NCI-H2081 (cell line): ENCODE measurements at places on chromosomes 11 and 22.
A peak's percentile ranks its signal among the peaks of the same experiment; 100 is the strongest.

- DNase-seq = peak; percentile 91
These were observed 686 bp downstream of the LMF2 start for GRCh38 chr22:50506611-50507420.

DNA sequence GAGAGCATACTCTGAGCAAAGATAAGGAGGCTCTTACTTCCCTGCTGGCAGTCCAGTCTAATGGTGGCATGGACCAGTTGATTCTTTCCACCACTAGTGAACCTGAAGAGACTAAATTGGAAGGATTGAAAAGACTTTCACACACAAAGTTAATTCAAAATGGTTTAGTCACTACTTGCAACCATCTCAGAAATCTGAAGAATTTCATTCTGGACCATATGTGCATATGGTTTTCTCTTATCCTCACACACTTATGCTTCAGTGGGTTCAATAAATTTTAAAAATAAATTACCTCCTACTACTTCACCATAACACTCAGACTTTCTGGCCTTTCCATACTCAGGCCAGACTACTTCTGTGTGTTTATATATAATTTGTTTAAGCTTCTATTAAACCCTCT lies 44.7 kb downstream of the CADM1 start:
- DNase-seq = no peak

GRCh38 chr11:130420478-130421198 lies 7.8 kb downstream of the ADAMTS8 start:
- DNase-seq = no peak

- DNase-seq = no peak
These were observed 269.3 kb upstream of the MPPED2 start for GRCh38 chr11:30855383-30856006.

DNA sequence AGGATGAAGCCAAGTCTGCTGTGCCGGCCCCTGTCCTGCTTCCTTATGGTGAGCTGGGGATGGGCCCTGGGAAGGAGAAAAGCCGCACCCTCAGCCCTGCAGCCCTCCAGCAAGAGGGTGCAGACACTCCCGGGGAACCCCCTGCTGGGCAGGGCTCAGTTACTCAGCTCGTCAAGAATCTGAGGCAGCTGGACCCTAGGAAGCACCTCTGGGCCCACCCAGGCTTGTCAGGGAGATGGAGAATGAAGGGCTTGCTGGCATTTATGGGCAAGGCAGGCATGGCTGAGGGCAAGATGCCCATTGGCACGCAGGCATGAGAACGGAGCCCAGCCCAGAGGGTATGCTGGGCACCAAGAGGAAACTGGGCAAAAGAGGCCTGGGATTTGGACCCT lies 12.9 kb downstream of the RELT start:
- no peak for DNase-seq

DNA sequence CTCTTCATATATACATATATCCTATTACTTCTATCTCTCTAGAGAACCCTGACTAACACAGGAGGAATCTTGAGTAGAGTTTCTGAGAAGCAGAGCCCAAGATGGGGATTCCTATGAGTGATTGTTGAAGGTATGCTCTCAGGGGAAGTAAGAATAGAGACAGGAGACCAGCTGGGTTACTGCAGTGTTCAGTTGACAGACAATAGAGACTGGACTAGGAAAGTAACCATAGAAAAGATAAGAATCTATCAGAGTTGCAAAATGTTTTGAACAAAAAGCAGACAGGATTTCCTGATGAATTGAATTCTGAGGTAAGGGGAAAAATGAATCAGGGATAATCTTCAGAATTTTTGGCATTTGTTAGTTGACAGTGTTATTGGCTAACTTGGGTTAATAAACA lies 54.4 kb downstream of the SLC17A6 start:
- no peak for DNase-seq

GRCh38 chr11:72754544-72755155 lies 2.4 kb upstream of the ARAP1 start:
- DNase-seq = no peak

GRCh38 chr11:73398721-73399120 lies 22.5 kb downstream of the RELT start:
- DNase-seq = no peak

DNA sequence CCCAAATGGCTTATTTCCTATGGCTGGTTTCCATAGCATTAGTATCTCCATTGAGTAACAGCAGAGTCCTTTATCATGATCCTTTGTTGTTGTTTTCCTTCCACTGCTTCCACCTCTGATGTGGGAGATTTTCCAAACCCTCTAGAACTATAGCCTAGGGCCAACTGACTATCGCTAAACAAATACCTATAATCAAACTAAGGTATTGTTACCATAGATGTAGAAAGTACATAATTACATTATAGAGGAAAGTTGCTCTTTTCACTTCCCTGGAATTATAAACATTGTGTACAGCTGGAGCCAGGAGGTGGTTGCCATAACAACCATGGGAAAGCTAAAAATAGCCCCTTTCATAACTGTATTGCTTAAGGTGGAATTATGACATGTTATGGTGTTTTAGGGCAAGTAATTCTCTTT lies 47.0 kb upstream of the ALKBH3 start:
- DNase-seq = peak; percentile 85

GRCh38 chr22:34763496-34763895 lies 302.5 kb upstream of the ISX start:
- DNase-seq = no peak

- DNase-seq = no peak
These were observed 12.5 kb upstream of the MGAT3 start for GRCh38 chr22:39444247-39444800.

GRCh38 chr11:19779740-19780139 lies 67.1 kb downstream of the NAV2 start:
- no peak for DNase-seq

DNA sequence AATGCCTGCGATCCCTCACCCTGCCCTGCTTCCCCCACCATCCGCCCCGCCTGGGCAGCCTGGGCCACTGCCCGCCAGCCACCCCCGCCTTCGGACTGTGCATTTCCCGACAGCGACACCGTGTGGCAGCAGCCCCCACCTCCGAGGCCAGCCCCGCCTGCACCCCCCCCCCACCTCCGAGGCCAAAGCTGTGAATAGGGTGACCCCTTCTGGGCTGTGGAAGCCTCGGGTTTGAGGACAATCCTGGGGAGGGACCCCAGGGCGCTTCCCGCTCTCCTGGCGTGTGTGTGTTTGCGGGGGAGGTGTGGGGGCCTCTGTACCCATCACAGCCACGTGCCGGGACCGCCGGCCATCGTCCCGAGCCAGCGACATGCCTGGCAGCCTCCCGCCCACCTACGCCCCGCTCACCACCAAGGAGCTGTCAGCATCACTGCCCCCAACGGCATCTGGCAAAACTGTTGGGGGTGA lies 33.8 kb upstream of the PPARA start:
- DNase-seq = peak; percentile 70

DNA sequence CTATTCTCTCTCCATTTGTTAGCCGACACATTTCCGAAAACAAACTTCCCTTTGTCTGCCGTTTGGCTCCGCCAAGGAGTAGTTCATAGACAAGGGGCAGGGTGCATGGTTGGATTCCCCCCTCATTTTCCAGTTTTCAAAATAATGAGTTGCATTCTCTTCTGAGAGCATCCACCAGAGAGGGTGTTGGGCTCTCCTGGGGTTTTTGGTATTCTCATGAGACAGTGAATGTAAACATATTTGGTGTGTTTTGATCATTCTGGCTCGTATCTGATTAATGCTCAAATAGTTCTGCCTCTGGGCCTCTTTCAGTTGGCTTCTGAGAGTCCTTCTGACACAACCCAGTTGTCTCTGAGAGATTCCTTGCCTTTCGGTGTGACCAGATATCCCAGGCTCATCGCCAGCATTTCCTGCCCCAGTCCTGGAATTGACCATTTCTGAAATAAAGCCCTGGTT lies 21.7 kb downstream of the GRAMD4 start:
- no peak for DNase-seq

- no peak for DNase-seq
These were observed 1335.9 kb downstream of the TBC1D22A start for GRCh38 chr22:48098243-48098920.

DNA sequence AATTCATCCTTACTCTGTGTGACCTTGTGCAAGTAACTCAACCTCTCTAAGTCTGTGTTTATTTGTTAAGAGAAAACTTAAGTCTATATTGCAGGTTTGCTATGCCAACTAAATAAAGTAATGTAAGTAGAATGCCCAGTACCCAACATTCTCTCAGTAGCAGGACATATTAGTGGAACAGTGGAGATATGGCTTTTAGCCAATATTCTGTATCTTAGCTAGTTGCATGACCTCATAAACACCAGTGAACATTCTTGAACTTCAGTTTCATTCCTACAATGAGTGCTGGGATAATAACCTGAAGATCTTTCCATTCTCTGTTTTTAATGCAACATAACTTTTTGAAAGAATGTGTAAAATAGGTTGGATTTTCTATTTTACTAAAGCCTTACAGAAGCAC lies 77.0 kb downstream of the RAB38 start:
- no peak for DNase-seq

GRCh38 chr11:1470681-1471611 lies 15.6 kb downstream of the MOB2 start:
- DNase-seq = no peak

DNA sequence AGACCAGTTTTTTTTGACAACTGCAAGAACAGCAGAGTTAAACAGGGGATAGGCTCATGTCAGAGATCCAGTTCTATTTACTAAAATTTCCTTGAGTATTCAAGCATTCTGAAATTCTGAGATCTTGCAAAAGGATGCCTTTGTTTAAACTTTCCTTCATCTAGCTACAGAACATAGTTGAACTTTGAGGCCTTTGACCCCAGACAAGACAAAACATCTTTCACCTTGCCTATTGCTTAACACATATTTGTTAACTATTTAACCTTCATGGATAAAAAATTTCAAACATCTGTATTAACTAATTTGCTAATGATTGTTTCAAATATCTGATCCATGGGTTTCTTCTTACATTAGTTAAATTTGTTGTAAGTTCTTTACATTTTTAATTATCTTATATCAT lies 38.2 kb downstream of the GLYATL1 start:
- DNase-seq = no peak

GRCh38 chr11:117107701-117108590 lies 9.7 kb upstream of the SIK3 start:
- DNase-seq = no peak

GRCh38 chr11:57375490-57375889 lies 5.5 kb downstream of the PRG3 start:
- no peak for DNase-seq

- DNase-seq = no peak
These were observed 27.9 kb downstream of the PRMT3 start for GRCh38 chr11:20415432-20415831.

- DNase-seq = no peak
These were observed 7.0 kb upstream of the GAB2 start for GRCh38 chr11:78424334-78425270.

- DNase-seq = no peak
These were observed 10.3 kb upstream of the FIBIN start for GRCh38 chr11:26983645-26984044.

DNA sequence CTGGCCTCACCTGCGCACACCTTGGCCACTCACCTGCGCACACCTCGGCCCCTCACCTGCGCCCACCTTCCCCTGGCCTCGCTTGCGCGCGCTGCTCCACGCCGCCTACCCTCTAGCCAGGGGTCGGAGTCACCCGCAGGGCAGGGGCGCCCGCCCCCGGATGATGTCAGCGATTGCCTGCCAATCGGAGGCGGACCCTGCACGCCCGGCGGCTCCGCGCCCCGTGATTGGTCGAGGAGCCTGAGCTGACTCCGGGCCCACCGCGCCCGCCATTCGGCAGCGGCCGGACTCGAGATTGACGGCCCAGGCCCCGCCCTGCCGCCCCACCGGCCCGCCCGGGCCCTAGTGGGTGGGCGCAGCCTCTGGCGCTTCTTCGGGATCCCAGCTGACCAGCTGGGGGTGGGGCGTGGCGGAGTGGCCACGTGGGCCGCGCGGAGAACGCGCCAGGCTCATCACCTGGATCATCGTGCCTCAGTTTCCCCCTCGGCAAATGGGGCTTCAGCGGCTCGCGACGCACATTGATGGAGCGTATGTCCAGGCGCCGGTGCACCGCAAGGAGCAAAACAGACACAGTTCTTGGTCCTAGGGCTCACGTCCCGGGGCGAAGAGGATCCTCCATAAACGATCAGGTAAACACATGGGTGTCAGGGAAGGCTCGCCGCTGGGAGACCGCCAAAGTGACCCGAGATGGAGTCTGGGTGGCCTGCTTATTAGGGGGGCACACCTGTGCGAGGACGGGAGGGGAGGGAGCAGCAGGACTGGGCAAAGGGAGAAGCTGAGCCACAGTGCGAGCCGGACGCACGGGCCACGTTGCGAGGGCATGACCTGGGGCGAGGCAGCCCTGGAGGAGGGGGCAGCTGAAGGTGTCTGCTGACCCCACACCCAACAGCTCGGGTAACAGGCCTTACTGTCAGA lies at the start of gene DHCR7:
Gene DHCR7 (minus strand): TSS at position 137 of the 915 bp plus-strand sequence. CDS start 3,441 bp downstream, outside the sequence.
- peak; percentile 93 for DNase-seq

- DNase-seq = no peak
These were observed 694.8 kb upstream of the CCDC179 start for GRCh38 chr11:23555085-23555484.

DNA sequence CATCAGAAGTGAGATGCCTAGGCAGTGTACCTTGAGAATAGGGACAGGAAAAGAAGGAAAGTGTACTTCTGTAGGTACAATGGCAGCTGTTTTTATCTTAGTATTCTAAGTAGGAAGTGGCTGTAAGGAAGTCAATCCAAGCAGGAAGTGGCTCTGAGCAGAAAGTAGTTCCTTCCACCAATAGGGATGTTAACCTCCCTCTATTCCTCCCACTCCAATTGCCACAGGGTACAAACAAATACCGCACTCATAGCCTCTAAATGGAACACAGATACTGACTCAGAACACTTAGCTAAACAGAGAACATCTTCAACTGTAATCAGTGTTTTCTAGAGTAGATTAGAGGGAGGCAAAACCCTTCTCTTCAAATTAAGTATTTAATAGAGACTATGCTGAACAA lies 10.6 kb downstream of the LRRC55 start:
- DNase-seq = no peak

GRCh38 chr11:9130297-9130696 lies 38.9 kb upstream of the SCUBE2 start:
- no peak for DNase-seq

- no peak for DNase-seq
These were observed 655.6 kb downstream of the ETS1 start for GRCh38 chr11:127931803-127932202.

DNA sequence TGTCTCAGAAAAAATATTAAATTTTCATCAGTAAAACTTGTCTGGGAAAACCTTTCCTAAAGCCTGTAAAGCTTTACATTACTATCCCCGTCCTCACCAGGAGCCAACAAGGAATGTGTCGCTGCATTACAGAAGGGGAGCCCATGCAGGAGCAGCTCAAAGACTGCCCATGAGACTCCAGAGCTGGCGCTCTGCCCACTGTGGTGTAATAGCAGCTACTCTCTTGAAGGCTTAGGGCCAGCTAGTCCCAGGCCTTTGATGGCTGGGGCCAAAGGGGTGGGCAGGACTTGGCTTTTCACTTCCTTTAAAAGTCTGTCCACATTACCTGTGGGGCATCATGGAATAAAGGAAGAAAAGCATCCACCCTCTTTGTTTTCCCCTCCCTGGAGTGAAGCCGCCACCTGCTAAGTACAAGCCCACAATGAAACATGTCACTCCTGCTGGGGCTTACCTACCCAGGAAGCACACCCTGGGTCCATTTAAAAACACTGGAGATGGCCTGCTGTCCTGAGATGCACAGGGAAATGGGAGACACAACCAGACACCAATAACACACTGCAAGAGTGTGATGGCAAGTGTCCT lies 150.7 kb downstream of the ADAMTS15 start:
- peak; percentile 31 for DNase-seq
